ENCODE measurements at places on chromosomes 12 and 14.

DNA sequence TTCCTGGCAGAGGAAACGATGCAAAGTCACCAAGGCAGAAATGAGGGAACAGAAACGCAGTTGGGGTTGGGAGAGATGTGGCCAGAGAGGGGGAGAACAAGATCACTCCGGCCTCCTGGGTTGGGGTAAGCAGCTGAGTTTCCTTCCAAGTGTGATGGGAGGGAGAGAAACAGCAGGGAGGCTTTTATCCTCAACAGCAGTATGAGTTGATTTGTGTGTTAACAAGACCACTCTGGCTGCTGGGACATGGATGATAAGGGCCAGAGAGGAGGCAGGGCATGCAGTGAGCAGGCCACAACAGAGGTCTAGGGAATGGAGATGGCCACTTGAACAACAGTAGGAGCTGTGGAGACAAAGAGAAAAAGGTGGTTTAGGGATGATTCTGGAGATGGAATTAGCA, 66.8 kb downstream of the GLRX5 start:
- no peak for DNase-seq

- no peak for DNase-seq
Measured at GRCh38 chr14:25006961-25007795, 42.8 kb downstream of the STXBP6 start.

DNA sequence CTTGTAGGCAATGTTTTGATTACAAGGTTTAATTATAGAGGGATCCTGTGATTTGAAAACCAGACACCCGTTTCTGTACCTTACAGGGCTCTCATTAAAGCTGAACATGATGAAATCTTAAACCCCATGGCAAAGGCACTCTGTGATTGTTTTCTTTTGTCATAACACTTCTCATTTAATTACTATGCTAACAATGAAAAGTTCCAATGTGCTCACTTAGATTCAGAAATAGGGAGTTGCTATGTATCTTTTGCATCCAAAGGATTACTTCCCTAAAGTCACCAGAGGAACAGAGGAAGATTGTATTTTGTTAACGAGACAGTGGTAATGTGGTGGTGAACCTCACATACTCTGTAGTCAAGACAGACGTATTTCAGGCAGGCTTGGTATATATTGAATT, 81.5 kb upstream of the MYF6 start:
- DNase-seq = no peak

GRCh38 chr12:88132392-88132791, 9.5 kb downstream of the CEP290 start:
- DNase-seq = no peak

DNA sequence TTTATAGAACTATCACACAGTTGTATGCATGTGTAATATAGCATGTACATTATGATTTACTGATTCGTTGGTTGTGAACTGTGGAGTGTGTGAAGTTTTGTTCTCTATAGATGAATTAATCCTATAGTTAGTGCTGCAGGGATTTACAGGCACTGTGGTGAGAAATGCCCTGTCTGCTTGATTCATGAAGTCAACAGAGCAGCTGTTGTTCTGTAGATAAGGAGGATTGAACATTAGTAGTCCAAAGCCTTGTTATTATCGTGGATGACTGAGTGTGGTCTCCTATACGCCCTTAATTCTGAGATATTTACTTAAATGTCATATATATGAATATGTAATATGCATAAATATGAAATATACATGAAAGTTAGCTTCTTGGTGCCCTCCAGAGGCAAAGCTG, 98.3 kb downstream of the DNAH10 start:
- DNase-seq = no peak

GRCh38 chr12:68899251-68899771, 33.7 kb downstream of the CPM start:
- DNase-seq = no peak

- DNase-seq = no peak
Measured at GRCh38 chr12:121797937-121798786, 4.7 kb upstream of the RHOF start.

DNA sequence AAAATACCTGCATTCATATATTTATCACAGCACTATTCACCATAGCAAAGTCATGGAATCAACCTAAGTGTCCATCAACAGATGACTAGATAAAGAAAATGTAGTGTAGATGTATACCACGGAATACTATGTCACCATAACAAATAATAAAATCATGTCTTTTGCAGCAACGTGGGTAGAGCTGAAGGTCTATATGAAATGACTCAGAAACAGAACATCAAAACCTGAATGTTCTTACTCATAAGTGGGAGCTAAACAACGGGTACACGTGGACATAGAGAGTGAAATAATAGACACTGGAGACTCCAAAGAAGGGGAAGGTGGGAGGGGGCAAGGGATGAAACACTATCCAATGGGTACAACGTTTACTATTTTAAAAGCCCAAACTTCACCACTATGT, 37.9 kb downstream of the SLC38A1 start:
- no peak for DNase-seq

DNA sequence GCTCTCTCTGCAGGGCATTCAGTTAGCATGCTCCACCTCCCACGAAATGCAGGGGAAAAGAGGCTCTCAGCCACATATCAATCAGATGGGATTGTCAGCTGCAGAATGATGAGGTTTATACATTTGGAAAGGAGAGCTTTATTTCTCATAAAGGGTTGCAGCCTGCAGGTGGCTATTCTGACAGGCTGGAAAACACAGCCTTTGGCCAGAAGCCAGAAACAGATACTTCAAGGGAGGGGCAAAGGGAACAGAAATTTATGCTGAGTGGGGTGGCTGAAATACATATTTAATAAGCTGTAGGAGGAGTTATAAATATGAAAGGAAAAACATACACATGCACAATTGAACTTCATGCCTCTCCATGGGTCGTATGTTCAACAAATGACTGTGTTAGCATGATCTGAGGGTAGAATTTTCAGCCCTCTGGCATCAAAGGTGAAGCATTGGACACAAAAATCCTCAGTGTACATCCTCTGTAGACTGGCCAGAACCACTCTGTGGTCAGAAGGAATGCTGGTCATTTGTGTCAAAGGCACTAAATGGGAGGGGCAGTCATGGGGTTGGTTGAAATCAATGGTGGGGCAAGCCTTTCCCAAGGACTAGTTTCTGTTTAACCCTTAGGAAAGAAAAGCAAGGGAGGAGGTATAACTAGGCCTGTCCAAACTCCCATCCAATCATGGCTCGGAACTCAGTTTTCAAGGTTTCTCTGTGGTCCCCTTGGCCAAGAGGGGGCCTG, 62.4 kb downstream of the TMX1 start:
- no peak for DNase-seq

- DNase-seq = no peak
Measured at GRCh38 chr12:117033382-117034221, 65.6 kb downstream of the TESC start.

DNA sequence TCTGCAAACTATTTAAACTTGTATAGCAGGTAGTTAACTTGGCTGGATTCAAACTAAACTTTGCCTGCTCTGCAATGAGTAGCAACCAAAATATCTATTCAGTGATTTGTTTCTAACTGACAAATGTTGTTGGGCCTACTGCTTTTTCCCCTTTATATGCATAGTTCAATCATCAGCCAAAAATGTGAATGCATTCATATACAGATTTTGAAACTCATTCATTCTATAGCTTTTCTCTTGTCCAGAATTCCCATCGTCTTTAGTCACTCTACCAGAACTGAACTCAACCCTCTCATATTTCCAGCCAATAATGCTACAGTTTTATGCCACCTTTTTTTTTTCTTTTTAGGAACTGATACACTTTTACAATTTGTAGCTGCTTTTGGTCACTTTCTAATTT, 599.8 kb downstream of the RPL10L start:
- no peak for DNase-seq

DNA sequence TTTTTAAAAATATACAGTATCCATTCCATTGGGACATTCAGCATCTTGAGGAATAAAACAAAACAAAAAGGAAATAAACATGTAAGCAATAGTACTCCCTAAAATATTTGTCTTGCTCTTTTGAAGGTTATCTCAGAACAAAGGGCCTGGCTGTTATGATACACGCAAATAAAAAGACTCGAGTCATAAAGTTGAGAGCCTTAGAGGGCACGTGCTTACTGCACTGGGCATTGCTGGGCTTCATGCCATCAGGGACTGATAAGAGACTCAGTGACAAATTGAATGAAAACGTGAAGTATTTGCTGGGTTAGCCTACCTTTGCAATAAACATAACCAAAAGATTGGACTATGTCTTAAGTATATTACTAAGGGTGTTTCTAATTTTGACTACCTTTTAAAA, 118.9 kb downstream of the SLC35F4 start:
- DNase-seq = no peak

DNA sequence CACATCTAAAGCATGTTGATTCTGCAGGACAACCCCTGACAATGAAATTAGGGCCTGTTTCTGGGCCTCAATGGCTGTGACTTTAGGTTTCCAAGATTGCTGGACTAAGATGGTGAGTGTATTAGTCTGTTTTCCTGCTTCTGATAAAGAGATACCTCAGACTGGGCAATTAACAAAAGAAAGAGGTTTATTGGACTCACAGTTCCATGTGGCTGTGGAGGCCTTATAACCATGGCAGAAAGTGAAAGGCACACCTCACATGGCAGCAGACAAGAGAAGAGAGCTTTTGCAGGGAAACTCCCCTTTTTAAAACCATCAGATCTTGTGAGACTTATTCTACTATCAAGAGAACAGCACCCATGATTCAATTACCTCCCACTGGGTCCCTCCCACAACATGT, 10.6 kb downstream of the IL22 start:
- DNase-seq = no peak

DNA sequence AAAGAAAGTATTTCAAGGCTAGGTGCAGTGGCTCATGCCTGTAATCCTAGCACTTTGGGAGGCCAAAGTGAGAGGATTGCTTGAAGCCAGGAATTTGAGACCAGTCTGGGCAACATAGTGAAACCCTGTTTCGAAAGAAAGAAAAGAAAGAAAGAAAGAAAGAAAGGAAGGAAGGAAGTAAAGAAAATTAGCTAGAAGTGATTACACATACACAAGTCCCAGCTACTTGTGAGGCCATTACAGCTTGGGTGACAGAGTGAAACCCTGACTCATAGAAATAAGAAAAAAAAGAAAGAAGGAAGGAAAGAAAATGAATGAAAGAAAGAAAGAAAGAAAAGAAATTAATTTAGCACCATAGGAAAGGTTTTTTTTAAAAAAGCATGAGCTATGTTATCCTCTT, 33.3 kb upstream of the PPP1CC start:
- no peak for DNase-seq

DNA sequence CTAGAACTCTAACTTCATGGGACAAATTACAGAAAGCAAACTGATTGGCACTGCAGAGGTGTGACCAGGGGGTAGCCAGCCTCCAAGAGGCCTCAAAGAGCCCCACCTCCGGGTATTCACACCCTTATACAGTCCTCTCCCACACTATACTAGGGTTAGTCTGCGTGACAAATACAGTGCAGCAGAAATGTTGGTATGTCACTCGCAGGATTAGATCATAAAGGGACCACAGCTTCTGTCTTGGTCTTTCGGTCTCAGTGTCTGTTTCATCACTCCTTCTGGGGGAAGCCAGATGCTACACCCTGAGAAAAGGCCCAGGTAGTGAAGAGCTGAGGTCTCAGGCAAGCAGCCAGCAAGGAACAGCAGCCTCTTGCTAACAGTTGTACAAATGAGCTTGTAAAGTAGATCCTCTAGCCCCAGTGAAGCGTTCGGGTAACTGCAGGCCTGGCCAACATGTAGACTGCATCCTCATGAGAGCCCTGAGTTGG, 68.9 kb upstream of the SAV1 start:
- DNase-seq = no peak

- no peak for DNase-seq
Measured at GRCh38 chr12:106049105-106049504, 89.6 kb downstream of the NUAK1 start.

GRCh38 chr14:54278665-54279295, 118.0 kb upstream of the CDKN3 start:
- DNase-seq = no peak

- no peak for DNase-seq
Measured at GRCh38 chr14:96011131-96011530, 28.0 kb upstream of the C14orf132 start.

DNA sequence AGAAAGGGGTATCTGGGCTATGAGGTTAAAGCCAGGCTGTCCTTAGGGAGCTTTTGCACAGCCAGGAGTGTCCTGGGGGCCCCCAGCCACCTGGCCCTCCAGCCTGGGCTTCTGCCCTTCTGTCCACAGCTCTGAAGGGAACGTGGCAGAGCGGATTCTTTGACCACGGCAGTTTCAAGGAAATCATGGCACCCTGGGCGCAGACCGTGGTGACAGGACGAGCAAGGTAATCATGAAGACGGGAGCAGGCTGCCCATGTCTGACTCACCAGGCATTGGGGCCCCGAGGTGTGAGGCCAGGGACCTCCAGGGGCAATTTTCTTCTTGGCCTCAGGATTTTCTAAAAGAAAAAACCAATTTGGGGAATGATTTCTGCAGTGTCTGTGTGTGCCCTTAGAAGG, 53.1 kb downstream of the FOXN4 start:
- no peak for DNase-seq

DNA sequence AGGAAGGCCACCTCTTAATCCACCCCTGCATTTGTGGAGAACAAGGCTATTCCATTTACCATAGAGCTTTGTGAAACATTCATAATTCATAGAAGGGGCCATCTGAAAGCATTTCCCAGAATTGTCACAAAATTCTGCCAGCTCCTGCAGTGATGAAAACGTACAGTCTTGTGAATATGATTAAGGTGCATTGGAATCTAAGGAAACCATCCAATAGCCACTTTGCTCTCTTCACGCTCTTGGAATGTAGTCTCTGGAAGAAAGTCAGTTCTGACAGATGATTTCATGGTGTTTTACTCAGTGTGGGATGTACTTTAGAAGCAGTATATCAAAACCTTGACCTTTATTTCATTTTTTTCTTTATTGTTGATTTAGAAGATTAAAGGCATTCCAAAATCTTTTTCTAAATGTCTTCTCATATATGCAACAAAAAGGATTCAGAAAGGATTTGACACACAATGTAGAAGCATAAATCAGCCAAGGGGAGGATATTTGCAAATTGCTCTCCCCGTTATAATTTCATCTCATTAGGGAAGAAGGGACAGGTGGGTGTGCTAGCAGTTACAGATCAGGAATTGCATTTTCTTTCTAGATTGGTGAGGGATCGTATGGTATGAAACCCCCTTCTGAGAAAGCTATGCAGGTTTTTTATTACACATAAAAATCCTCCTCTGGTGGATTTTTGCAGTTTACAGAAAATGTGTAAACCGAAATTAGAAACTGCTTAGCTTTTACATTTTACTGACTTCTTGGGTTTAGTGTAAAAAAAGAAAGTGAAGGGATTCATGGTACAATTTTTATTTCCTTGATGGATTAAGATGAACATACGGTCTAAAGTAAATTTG, 390.2 kb downstream of the LRIG3 start:
- no peak for DNase-seq

DNA sequence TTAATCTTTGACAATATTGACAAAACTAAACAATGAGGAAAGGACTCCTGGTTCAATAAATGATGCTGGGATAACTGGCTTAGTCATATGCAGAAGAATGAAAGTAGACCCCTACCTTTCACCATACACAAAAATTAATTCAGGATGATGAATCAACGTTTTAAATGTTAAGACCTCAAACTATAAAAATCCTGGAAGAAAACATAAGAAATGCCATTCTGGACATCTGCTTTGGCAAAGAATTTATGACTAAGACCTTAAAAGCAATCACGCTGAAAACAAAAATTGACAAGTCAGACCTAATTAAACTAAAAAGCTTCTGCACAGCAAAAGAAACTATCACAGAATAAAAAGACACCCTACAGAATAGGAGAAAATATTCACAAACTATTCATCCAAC, 97.4 kb downstream of the LMNTD1 start:
- DNase-seq = no peak
